T-helper 2 cell treated with Interferon-gamma antibody and Interleukin-4, amounts not matched to agents 5 μg/mL and 100 μg/mL, for 36 hours (primary cell): ENCODE measurements at places on chromosomes 6 and 20.

- no peaks in the 10 kb centered on the region for H3K27me3 ChIP-seq
- H3K4me1 ChIP-seq: peaks cover 1% of the 10 kb centered on the region
- no peaks in the 10 kb centered on the region for H3K36me3 ChIP-seq
- no peak for DNase-seq
- H3K4me3 ChIP-seq: no peak overlapping the region
Observed at GRCh38 chr20:32982617-32983458, 21.4 kb downstream of the SUN5 start.

GRCh38 chr20:8428988-8429387, 296.9 kb downstream of the PLCB1 start:
- H3K36me3 ChIP-seq: no peaks in the 10 kb centered on the region
- H3K27ac ChIP-seq: no peak overlapping the region
- H3K4me3 ChIP-seq: no peak overlapping the region
- DNase-seq: no peak

GRCh38 chr6:28206527-28206926, 18.5 kb upstream of the ZSCAN9 start:
- no peaks in the 10 kb centered on the region for H3K36me3 ChIP-seq
- H3K4me1 ChIP-seq: peaks cover 21% of the 10 kb centered on the region
- H3K27ac ChIP-seq: no peak overlapping the region
- peaks cover 80% of the 10 kb centered on the region for H3K27me3 ChIP-seq

DNA sequence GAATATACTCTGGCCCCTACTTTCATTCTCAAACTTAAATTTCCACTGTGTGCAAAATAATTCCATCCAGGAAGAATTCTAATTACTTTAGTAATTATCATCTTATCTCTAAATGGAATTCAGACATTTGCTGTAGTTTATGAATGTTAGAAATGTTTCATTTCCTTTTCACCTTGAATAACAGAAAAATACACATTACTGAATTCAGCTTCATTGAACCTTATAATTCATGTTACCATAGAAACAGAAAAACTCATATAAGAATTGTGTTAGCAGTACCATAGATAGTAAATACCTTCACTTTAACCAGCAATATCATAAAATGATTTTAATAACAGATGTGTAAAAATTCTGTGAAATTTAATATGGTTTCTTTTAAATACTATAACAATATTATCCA, 514.9 kb downstream of the CDKAL1 start:
- H3K4me1 ChIP-seq: peaks cover 2% of the 10 kb centered on the region
- no peak for DNase-seq
- no peak overlapping the region for H3K27ac ChIP-seq
- H3K4me3 ChIP-seq: no peak overlapping the region

DNA sequence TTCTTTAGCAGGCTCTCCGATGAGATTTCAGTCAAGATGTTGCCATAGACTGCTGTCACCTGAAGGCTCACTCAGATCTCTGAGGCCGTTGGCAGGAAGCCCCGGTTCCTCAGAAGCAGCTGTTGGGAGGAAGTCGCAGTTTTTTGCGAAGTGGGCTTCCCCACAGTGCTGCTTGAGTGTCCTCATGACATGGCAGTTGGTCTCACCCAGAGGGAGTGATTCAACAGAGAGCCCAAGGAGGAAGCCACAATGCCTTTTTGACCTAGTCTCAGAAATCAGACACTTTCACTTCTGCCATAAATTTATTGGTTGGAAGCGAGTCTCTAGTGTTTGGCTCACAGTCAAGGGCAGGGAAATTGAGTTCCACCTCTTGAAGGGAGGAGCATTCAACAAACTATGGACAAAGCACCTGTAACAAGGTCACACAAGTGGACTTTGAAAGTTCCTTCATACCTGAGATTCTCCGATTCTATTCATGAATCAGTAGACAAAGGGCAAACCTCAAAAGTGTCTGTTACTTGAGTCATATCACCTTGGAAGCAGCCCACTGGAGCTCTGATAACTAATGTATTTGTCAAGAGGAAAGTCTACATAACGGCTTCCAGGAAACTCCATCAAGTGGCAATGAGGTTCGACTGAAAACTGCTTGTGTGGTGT, 208.3 kb downstream of the TASP1 start:
- peaks cover 34% of the 10 kb centered on the region for H3K36me3 ChIP-seq
- peak; percentile 87 for DNase-seq
- H3K27ac ChIP-seq: peak overlapping the region; percentile 82
- no peaks in the 10 kb centered on the region for H3K27me3 ChIP-seq
- H3K4me1 ChIP-seq: peaks cover 29% of the 10 kb centered on the region
- H3K4me3 ChIP-seq: peak overlapping the region; percentile 60

DNA sequence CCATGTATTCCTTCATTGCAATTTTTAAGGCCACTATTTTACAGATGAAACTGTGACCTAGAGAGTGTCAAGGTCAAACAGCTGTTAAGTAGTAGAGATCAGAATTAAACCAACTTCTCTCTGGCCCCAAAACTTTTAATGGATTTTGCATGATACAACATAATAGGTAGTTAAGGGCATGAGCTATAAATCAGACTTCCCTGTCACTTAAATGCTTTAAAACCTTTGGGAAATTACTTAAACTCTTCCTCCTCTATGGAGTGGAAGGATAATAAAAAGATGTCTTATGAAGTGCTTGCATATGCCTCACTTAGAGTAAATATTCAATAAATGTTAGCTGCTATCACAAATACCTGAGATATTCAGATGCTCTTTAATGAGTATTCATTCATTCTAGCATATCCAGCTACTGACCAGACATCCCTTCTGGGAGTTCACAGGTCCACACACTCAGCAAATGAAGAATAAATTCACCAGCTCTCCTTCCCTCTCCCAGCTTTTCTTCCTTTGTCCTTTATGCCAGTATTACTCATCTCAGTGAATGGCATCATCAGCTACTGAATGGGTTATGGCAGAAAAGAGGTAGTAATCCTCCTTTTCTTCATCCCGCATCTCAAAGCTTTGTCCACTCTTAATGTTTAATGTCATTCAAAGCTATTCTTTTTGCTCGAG, 36.2 kb downstream of the EYA4 start:
- no peak overlapping the region for H3K4me3 ChIP-seq
- DNase-seq: no peak
- no peaks in the 10 kb centered on the region for H3K4me1 ChIP-seq
- H3K27me3 ChIP-seq: no peaks in the 10 kb centered on the region

DNA sequence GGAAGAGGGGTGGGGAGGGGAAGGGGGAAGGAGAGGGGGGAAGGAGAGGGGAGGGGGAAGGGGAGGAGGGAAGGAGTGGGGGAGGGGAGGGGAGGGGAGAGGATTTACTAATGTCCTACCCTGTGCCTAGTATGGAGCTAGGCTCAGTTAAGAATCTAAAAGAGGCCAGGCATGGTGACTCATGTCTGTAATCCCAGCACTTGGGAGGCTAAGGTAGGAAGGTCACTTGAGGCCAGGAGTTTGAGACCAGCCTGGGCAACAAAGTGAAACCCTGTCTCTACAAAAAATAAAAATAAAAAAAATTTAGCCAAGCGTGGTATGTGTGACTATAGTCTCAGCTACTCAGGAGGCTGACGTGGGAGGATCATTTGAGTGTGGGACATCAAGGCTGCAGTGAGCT, 13.0 kb downstream of the UBE2J1 start:
- no peaks in the 10 kb centered on the region for H3K27me3 ChIP-seq
- H3K27ac ChIP-seq: no peak overlapping the region
- H3K36me3 ChIP-seq: peaks cover 35% of the 10 kb centered on the region
- DNase-seq: no peak
- H3K4me3 ChIP-seq: no peak overlapping the region

DNA sequence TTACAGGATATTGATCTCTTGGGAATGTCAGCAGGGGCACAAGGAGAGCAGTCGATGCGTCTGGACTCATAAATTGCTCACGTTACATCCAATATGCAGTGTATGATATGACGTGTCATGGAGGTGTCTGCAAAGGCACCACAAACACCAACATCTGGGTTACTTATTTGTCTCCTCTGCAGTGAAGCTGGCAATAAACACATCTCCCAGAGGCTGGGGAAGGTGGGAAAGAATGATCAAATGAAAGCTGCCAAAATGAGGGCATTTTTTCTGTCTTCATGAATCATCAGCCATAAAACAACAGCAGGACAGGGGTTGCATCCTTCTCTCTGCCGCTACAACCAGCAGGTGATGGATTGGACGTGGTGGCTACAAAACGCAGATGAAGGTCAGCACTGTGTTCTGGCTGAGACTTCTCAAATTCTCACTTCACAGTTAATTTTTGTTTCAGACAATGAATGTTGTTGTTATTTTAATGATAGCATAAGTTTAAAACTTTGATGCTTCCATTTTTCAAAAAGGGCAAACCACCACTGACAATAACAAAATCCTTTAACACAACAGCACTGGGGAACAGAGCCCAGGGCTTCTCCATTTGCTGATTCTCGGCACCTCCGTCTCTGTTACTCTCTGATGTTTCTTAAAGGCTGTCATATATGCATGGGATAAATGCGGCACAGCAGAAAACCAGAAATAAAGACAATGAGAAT, 47.5 kb downstream of the ERMARD start:
- no peak overlapping the region for H3K4me3 ChIP-seq
- no peak for DNase-seq
- peaks cover 12% of the 10 kb centered on the region for H3K4me1 ChIP-seq
- no peak overlapping the region for H3K27ac ChIP-seq
- H3K36me3 ChIP-seq: no peaks in the 10 kb centered on the region
- H3K27me3 ChIP-seq: peaks cover 55% of the 10 kb centered on the region

- no peak overlapping the region for H3K4me3 ChIP-seq
- H3K27me3 ChIP-seq: no peaks in the 10 kb centered on the region
- H3K36me3 ChIP-seq: no peaks in the 10 kb centered on the region
- no peak overlapping the region for H3K27ac ChIP-seq
Observed at GRCh38 chr6:156163311-156163710, 613.9 kb upstream of the ARID1B start.

DNA sequence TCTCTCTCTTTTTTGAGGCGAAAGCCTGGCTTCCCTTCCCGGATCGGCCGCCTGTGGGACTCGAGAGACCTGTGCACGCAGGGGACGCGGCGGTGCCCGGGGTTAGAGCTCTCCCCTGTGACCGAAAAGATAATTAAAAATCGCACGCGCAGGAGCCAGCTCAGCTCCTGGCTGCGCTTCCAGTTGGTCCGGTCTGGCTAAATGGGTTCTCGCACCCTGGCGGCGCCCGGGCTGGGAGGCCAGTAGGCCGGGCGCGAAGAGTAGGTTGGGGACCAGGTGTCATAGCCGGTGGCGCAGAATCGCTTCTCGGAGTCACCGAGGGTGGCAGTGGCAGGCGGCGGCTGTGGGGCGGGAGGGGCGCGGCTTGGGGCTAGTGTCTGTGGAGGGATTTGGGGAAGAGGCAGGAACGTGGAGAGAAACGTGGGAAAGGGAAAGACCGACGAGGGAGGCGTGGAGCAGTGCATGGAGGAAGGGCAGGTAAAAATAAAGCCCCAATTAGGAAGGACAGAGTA, 41.9 kb upstream of the SUPT3H start:
- no peaks in the 10 kb centered on the region for H3K27me3 ChIP-seq
- peaks cover 49% of the 10 kb centered on the region for H3K4me1 ChIP-seq
- peak; percentile 64 for DNase-seq
- peaks cover 17% of the 10 kb centered on the region for H3K36me3 ChIP-seq
- H3K27ac ChIP-seq: peak overlapping the region; percentile 96

- no peak for DNase-seq
- H3K36me3 ChIP-seq: peaks cover 18% of the 10 kb centered on the region
- H3K27me3 ChIP-seq: no peaks in the 10 kb centered on the region
- peaks cover 20% of the 10 kb centered on the region for H3K4me1 ChIP-seq
- no peak overlapping the region for H3K4me3 ChIP-seq
Observed at GRCh38 chr6:52403627-52404026, 16.5 kb upstream of the EFHC1 start.

DNA sequence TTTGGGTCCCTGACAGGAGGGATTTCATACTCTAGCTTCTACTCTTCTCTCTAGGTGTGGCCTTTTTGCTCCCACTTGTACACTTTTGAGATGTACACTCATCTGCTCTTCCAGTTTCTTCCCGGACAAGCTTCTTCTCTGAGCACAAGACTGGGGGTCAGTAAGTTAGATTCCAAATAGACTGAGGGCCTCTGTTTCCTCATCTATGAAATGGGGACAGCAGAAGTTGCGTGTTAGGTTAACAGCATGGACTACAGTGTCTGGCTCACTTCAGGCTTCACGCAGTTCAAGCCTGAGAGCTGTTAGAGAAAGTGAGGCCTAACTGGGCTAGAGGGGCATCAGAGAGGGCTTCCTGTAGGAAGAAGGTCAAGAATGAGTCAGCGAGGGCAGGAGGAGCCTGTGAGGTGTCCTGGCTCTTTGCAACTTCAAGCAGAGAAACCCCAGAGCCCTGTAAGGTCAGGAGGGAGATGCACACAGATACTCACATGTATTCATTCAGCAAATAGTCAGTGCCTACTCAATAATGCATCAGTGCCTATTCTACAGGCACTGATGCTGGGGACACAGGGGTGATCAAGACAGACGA, 20.6 kb downstream of the XKR7 start:
- no peaks in the 10 kb centered on the region for H3K36me3 ChIP-seq
- no peak overlapping the region for H3K4me3 ChIP-seq
- H3K27me3 ChIP-seq: peaks cover 12% of the 10 kb centered on the region
- no peak for DNase-seq
- H3K4me1 ChIP-seq: no peaks in the 10 kb centered on the region

GRCh38 chr6:100228437-100228833, 234.4 kb upstream of the MCHR2 start:
- peaks cover 27% of the 10 kb centered on the region for H3K4me1 ChIP-seq
- peak overlapping the region; percentile 85 for H3K4me3 ChIP-seq
- peaks cover 7% of the 10 kb centered on the region for H3K27me3 ChIP-seq
- H3K36me3 ChIP-seq: no peaks in the 10 kb centered on the region
- peak overlapping the region; percentile 90 for H3K27ac ChIP-seq

DNA sequence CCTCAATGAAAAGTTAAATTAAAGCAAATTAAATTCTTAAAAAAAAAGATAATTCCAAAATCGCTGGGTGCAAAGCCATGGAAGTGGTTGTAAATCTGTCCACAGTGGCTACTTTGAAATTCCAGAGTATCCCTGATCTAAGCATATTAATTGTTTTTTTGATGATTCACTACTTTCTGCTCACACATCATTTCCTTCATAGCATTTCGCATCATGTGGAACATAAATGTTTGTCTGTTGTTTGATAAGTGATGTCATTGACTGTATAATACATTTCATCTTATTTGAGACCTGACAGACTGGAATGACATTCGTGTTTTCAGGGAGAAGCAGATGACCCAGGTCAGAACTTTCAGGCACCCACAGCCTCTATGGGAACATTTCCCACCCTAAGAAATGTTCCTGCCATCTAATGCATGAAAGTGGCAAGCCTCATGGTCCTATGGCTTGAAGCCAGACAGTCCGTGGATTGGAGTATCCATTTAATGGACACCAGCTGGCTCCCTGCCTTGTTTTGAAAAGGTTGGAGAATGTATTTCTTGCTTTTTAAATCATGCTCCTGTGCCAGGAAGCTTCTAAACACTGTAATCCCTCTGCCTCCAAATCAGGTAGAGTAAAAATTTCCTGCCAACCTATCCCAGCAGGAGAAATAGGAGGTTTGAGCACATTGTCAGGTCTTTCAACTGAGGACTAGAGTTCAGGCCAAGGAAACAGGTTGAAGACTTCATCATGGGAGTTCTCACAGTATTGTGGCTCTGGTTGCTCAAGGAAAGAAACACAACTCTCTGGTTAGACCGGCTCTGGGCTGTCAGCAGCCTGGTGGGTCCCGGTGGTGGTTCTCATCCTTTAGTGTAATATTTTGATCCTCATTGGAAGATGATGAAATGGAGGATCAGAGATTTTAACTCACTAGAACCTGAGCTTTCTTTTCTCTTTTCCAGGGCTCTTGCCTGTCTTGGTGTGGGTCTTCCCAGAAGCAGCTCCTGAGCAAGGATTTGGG, 157.9 kb downstream of the SLC24A3 start:
- DNase-seq: no peak
- H3K27ac ChIP-seq: no peak overlapping the region
- no peaks in the 10 kb centered on the region for H3K4me1 ChIP-seq
- no peaks in the 10 kb centered on the region for H3K27me3 ChIP-seq
- no peaks in the 10 kb centered on the region for H3K36me3 ChIP-seq
